ENCODE measurements at places on chromosomes 12 and 14.

DNA sequence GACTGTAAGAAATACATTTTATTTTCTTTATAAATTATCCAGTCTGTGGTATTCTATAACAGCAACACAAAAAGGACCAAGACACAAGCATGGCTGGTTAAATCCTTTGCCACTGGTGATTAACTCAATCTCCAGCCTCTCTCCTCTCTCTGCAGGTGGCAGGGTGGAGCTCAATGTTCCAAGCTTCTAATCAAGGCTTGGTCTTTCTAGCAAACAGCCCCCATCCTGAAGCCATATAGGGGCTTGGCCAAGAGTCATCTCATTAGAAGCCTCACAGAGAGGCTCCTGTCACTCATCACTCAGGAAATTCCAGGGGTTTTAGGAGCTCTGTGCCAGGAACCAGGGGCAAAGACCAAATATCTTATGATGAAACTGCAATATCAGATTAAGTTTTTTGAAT is 12.0 kb downstream of the C12orf75 start:
- no peak for DNase-seq

GRCh38 chr12:123114304-123115083 is 36.4 kb downstream of the PITPNM2 start:
- no peak for DNase-seq

DNA sequence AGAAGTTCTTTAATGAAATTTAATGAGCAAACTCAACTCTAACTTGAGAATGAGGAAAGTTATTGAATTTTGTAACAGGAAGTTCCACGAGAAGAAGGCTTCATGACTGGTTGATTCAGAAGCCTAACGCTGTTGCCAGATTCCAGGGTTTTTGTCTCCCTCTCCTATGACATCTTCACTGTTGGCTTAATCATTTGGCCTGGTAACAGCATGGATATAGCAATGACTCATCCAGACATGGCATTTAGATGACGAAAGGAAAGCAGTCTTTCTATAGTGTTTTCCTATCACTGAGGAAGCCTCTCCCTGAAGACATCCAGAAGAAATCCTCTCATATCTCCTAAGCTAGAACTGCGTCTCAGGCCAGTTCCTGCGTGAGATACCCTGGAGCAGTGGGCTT is 9.4 kb upstream of the KCNA1 start:
- no peak for DNase-seq

GRCh38 chr12:54821676-54822075 is 32.6 kb upstream of the MUCL1 start:
- DNase-seq, result no peak

- no peak for DNase-seq
Measured at GRCh38 chr14:65661865-65662264, 249.3 kb downstream of the FUT8 start.

GRCh38 chr12:3496957-3497356 is 6.0 kb downstream of the PRMT8 start:
- DNase-seq, result no peak

DNA sequence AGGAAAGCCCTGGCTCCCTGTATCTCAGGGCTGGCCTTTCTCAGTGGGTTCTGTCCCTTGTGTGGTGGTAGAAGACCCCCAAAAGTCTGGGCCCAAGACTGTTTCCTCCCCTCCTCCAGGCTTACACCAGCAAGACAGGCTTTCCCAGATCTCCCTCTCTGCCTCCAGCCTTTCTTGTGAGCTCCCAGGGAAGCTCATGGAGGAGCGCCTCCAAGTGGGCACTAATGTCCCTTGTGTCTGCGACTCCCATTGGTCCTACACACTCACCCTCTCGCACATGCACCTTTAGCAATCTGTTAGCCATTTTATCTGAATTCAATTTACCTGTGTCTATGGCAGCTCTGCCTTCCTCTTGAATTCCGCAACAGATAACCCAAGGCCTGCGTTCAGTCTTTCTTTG is 251.1 kb upstream of the CAND1 start:
- DNase-seq, result no peak

DNA sequence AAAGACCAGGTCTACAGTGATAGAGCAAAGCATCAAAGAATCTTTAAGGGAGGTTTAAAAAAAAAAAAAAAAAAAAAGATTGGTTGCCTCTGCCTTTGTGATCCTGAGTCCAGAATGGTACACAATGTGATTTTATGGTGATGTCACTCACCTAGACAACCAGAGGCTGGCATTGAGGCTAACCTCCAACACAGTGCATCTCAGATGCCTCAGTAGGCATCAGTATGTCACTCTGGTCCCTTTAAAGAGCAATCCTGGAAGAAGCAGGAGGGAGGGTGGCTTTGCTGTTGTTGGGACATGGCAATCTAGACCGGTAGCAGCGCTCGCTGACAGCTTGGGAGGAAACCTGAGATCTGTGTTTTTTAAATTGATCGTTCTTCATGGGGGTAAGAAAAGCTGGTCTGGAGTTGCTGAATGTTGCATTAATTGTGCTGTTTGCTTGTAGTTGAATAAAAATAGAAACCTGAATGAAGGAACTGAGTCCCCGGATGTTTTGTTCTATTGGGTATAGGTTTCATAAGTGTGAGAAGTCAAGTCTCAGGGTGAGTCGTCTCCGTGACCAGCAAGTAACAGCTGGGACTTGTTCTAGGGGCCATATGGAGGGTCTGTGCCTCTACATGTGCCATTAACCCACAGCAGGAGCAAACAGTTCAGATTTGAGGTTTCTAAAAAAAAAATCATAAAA is 9.3 kb downstream of the PEBP1 start:
- no peak for DNase-seq

- no peak for DNase-seq
Measured at GRCh38 chr12:104263026-104263425, 40.5 kb upstream of the EID3 start.

- DNase-seq, result no peak
Measured at GRCh38 chr14:56273155-56273554, 154.9 kb downstream of the PELI2 start.

- DNase-seq, result no peak
Measured at GRCh38 chr14:103008768-103009357, 48.5 kb downstream of the CDC42BPB start.

DNA sequence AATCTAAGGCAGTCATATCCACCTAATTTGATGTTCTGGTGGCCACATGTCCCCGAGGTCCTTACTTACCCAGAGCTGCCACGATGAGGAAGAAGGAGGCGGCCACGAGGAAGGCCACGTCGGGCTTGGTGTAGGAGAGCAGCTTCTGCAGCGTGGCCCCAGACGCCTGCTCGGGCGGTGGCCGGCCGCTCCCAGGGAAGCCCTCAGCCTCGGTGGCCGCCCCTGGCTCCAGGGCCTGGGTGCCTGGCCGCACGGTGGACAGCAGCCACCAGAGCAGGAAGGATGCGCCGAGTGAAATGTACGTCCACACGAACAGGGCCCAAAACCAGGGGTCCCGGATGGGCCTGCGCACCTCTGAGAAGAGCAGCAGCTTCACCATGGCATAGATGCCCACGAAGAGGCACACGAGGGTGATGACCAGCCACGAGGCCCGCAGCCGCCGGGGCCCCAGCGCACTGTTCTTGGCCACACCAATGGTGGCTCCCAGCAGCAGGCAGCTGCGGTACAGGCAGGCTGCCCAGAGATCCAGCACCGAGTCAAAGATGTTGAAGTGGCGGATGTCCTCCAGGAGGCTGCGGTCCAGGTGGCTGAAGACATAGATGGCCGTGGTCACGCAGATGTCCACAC is 6.6 kb downstream of the ABCB9 start:
- DNase-seq, result no peak

GRCh38 chr12:4031703-4032291 is 158.6 kb upstream of the PARP11 start:
- no peak for DNase-seq

- DNase-seq, result no peak
Measured at GRCh38 chr12:33892425-33892824, 129.9 kb upstream of the ALG10 start.

GRCh38 chr12:112107306-112108201 is 1.0 kb downstream of the NAA25 start:
- DNase-seq, result no peak

DNA sequence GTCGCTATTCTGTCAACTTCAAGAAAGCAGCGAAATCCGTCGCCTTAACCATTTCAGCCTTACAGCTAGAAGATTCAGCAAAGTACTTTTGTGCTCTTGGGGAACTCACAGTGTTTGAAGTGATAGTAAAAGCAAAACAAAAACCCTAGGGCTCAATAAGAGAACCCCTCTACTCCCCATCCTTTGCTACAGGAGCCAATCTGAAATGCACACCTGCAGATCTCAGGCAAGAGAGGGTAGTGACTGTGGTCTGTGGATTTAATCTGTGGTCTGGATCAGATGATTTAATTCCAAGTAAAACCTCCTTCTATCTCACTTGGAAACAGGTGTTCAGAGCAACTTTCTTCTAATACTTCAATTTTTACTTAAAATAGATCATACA is 422.9 kb upstream of the OR4E1 start:
- DNase-seq, result no peak

GRCh38 chr12:20473133-20473532 is 104.8 kb downstream of the PDE3A start:
- no peak for DNase-seq

- DNase-seq, result no peak
Measured at GRCh38 chr12:13248964-13249363, 52.4 kb downstream of the EMP1 start.

GRCh38 chr12:24754690-24755638 is 193.9 kb downstream of the BCAT1 start:
- no peak for DNase-seq

- no peak for DNase-seq
Measured at GRCh38 chr12:3130057-3130830, 53.1 kb downstream of the TSPAN9 start.

DNA sequence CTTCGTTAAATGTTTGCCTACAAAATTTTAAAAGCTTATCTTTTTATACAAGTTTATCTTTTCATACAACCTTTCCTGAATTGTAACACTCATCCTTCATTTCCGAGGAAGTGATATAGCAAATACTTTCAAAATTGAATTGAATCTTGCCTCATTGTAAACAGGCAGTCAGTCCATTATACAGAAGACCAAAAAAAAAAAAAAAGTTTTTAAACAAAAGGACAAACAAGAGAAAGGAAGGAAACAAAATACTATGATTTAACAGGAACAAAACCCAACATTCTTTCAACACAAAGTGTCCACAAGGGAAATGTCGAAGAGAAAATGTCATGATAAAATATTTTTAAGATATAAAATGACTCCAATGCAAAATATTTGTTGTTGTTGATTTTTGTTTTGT is 8.5 kb downstream of the ATF7 start:
- DNase-seq, result no peak

DNA sequence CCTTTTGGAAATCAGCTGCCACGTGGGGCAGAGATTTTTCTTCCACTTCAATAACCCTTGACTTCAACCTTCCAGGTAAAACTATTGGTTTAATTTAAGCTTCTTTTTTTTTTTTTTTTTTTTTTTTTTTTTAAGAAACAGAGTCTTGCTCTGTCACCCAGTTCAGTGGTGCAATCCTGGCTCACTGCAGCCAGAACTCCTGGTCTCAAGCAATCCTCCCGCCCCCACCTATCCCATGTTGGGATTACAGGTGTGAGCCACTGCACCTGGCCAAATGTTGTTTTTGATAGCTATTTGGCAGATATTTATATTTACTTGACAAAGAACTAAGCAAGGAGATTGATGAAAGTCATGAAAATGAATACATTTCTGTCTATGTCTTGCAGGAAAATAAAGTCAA is 65.1 kb downstream of the SINHCAF start:
- no peak for DNase-seq

DNA sequence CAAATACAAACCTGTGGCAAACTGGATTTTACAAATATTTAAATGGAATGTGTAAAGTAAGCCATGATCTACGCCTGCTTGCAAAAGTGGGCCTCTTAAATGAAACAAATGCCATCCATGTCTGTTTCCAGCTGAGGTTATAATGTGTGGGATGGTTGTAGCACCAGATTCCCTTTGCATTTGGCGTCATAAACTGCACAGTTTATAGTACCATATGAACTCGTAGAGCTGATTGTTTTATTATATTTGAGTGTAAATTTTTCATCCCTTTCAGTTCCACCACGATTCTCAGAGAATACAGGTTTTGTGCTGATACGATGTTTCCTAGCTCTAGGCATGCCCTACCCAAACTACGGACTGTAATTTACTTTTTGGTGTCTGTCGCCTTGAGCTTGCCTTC is 374.9 kb downstream of the EGLN3 start:
- DNase-seq, result no peak

Measured in stimulated activated CD4-positive, alpha-beta T cell treated with anti-CD3 and anti-CD28 coated beads, TNF-alpha, amount 100 ng/mL, for 48 hours (primary cell).